PC-9 (cell line): ENCODE measurements at places on chromosomes 3 and 15.

DNA sequence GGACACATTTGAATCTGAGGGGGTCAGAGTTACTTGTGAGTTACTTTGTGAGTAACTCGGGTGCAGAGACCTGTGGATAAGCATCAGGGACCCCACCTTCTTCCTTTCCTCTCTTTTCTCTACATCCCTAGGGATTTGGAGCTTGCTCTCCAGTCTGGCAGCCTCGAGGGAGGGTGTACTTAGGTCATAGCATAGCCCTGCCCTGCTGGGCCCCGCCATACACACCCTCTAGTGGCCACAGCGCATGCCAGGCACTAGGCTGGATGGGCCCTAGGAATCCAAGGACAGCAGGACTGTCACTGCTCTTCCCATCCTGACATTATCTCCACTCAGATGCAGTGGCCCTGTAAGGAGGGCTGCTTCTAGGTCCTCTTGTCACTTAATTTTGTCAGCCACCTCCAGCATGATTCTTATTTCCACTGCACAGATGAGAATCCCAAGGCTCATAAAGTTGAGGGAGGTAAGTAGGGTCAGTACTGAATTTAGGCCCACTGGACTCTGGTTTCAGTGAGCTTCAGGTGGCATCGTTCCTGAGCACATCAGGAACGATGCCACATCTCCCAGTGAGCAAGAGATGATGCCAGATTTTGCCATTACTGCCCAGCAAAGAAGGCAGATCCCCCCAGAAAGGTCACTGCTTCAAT is 3.6 kb upstream of the SMAD6 start:
- DNase-seq = peak; percentile 55

DNA sequence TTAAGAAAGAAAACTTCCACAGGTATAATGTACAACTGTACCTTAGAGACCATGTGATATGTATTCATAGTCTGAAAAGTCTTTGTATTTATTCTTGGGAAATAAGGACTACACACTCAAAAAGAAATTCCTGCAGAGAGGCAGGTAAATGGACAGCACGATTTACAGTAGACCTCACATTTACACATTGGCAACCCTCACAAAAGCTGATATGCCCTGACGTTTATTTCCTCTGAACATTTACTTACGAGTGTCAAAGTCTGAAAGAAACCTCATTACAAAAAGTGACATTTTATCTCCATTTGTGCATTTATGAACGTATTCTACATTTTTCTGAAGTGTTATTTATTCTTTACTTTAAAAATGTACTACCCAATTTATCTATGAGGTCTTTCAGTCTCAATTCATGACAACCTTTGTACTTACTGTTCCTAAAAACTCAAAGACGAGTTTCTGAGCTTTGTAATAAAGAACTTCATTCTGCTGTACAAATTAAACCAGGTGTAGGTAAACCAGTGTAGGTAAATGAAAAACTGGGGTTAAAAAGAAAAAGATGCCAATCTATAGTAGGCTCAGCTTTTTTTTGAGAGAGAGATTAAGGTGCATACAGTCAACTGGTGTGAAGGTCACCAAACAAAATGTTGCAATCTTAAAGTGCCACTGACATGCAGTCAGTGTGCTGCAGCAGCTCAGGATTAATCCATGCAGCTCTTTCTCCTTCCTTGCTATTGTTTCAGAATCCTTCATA is 44.3 kb downstream of the THRB start:
- no peak for DNase-seq

GRCh38 chr3:66958067-66958466 is 40.0 kb upstream of the KBTBD8 start:
- DNase-seq = no peak

GRCh38 chr3:69791919-69792399 is 52.7 kb downstream of the MITF start:
- DNase-seq = no peak

DNA sequence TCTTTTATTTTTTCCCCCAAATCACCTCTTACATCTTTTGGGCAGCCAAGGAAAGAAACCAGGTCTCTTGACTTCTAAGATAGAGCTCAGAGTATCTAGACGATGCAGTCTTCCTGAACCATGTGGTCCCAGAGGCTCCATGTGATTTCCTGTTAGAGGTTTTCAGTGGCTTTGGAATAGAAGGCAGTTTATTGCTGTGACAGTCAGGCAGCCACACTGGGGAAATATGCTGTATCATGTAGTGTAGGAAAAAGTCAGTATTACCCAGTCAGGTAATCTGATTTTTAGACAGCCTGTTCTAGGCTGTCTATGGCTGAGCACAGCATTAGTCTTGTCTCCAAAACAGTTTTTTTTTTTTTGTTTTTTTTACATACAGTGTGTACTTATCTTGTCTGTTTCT is 294.3 kb downstream of the THSD4 start:
- no peak for DNase-seq
